Nephron progenitor cell (in vitro differentiated cells): ENCODE measurements at places on chromosomes 3 and 15.

- H3K36me3 ChIP-seq, result peaks cover 10% of the 10 kb centered on the region
- no peak for DNase-seq
- H3K27me3 ChIP-seq, result no peaks in the 10 kb centered on the region
- peaks cover 24% of the 10 kb centered on the region for H3K4me1 ChIP-seq
Measured at GRCh38 chr15:96225642-96226259, 104.7 kb upstream of the NR2F2 start.

GRCh38 chr3:121718205-121718846 lies 31.2 kb downstream of the GOLGB1 start:
- no peak for DNase-seq
- H3K4me3 ChIP-seq, result no peak overlapping the region
- peaks cover 72% of the 10 kb centered on the region for H3K36me3 ChIP-seq
- H3K4me1 ChIP-seq, result no peaks in the 10 kb centered on the region
- peaks cover 2% of the 10 kb centered on the region for H3K27me3 ChIP-seq
- no peak overlapping the region for H3K27ac ChIP-seq

DNA sequence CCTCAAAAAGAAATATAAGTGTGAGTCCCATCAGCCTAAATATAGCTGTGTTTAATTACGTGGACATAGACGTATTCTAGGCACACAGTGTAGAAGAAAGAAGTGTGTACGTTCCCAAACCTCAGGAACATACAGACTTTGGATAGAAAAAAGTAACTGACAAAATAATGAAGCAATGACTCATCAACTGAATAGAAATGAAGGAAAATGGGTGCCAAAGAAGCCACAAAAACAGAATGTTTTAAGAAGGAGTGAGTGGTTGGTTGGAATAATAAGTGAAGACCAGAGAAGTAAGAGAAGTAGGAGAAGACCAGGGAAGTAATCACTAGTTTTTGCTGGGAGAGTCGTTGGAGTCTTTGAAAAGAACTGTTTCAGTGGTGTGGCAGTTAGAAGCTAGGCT lies 518.1 kb downstream of the ROBO1 start:
- no peak overlapping the region for H3K27ac ChIP-seq
- no peak overlapping the region for H3K4me3 ChIP-seq
- no peaks in the 10 kb centered on the region for H3K36me3 ChIP-seq
- H3K4me1 ChIP-seq, result no peaks in the 10 kb centered on the region

DNA sequence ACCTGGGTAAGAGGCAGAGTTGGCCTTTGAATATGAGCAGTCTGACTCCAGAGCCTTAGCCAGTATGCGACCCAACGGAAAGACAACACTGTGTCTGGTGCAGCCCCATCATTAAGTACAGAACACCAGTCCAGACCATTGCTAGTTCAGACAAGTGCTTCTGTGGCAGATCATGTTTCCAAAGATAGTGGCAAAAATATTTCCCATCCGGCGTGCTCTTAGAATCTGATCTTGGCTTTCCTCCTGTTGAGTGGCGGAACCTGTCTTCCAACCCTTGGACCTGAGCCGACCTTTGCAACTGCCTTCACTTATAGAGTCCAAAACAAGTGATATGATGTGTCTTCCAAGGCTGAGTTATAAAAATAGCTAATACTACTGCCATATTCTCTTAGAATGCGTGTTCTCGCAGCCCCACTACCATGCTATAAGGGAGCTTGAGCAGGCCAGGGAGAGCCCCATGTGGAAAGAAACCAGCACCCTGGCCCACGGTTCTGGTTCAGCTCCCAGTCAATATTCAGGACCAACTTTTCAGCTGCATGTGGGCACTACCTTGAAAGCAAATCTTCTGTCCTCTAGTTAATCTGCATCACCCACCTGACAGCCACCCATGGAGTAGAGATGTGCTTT lies 322.4 kb upstream of the SLCO3A1 start:
- peaks cover 24% of the 10 kb centered on the region for H3K4me1 ChIP-seq
- H3K36me3 ChIP-seq, result peaks cover 8% of the 10 kb centered on the region
- no peak for DNase-seq
- no peaks in the 10 kb centered on the region for H3K27me3 ChIP-seq

DNA sequence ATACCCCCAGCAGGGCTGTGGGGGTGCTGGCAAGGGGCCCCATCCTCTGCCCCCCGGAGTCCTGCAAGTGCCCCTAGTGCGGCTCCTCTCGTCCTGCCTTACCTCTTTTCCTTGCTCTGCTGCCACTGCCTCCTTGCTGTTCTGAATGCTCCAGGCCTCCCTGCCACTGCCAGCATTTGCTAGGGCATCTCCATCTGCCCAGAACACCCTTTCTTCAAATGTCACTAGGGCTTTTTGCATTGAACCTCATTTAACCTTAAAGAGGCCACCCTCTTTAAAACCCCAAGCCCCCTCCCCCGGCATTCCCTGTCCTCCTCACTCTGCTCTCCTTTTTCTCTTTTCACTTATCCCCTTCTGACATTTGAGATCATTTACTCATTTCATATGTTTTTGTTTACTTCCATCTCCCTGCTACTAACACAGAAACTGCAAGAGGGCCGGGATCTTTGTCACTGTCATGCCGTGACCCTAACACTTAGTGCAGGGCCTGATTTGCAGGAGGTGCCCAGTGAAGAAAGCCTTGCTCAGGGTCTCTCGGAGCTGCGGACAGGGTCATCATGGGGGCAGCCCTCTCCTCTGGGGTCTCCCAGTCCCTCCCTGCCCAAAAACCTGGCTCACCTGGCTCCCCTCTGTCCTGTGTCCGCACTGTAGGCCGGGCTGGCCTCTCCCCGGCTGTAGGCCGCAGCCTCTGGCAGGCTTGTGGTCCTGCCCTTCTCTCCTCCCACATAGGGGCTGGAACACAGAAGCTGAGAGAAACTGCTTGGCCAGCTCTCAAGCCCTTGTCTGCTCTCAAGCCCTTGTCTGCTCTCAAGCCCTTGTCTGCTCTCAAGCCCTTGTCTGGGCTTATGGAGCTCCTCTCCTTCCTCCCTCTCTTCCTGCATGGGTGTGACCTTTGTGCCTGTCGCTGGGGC lies at the start of gene ACOX2:
Gene ACOX2 (minus strand): TSS at position 690 of the 911 bp plus-strand sequence. CDS start 2,084 bp downstream, outside the sequence.
- no peaks in the 10 kb centered on the region for H3K36me3 ChIP-seq
- peak within 1 kb of the TSS; percentile 43 for H3K4me3 ChIP-seq
- peaks cover 10% of the 10 kb centered on the region for H3K27me3 ChIP-seq
- peaks cover 56% of the 10 kb centered on the region for H3K4me1 ChIP-seq

- H3K4me1 ChIP-seq, result no peaks in the 10 kb centered on the region
- no peak overlapping the region for H3K4me3 ChIP-seq
- H3K27me3 ChIP-seq, result peaks cover 8% of the 10 kb centered on the region
- H3K36me3 ChIP-seq, result no peaks in the 10 kb centered on the region
- no peak overlapping the region for H3K27ac ChIP-seq
Measured at GRCh38 chr3:55085231-55085630, 157.4 kb upstream of the LRTM1 start.
